CD4-positive, alpha-beta T cell treated with Interleukin-6 for 4 hours (primary cell): ENCODE measurements at places on chromosomes 7 and 10.

DNA sequence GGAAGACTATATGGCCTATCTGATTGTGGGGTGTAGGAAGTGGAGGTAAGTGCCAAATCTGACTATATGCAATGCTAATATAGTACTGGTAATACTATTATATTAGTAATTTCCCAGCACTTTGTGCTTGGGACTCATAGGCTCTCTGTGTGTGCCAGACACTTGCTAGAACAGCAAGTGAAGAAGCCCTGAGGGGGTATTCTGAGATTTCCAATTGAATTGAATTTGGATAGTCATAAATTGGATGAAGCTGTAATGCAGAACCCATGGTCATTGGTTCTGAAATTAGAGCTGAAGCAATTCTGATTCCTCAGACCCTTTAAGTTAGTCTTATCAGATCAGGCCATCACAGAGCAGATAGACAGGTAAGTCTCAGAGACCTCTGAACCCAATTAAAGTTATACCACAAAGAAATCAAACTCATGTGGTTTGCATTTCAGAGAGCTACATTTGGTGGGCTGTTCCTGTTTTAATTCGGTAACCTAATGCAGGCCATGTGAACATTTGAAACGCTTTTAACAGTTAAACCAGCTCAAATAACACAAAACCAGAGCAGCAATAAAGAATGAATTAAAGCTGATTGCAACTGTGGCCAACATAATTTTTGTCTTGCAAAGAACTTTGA is 179.5 kb downstream of the CREB5 start:
- DNase-seq: no peak

DNA sequence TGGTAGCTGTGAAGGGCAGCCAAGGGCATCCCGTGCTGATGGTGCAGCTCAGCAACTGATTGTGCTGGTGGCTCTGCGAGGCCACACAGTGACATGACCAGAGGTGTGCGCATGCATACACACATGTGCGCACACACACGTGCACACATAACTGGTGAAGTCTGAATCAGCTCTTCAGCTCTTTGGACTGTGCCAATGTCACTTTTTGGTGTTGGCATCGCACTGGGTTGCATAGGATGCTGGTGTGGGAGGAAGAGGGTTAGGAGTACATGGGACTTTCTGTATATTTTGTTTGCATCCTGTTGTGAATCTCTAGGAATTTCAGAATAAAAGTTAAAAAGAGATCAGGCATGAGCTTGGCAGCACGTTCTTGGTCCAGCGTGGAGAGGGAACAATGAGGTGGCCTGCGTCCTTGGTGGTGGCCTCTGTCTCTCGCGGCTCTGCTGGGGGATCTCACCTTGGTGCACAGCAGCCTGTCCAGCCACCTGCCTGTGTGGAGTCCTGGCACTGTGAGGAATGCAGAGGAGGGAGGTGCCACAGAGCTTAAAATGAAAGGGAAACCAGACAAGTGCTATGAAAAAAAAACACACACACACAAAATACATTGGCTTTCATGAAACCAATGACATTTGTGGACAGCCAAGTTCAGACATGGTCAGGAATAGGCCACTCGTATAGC is 124.0 kb downstream of the TRRAP start:
- DNase-seq: no peak

- DNase-seq: no peak
Observed at GRCh38 chr7:101545441-101546190, 83.5 kb downstream of the MYL10 start.

DNA sequence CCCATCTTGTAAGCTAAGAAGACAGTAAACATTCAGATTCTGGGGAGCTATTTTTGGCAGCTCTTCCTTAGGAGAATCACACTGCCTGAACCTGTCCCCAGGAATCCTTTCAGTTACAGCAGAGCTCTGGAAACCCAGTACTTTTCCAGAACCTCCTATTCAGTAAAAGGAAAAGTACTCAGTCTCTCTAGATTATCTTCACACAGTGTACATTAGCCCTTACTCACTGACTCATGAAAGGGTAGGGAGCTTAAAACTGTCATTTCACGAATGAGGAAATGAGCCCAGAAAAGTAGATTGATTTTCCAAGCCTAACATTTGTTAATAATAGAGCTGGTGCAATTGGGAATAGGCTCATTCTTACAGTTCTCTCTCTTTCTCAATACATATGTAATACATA is 3.9 kb upstream of the CNNM1 start:
- DNase-seq: no peak

- DNase-seq: no peak
Observed at GRCh38 chr7:117399820-117400422, 27.4 kb downstream of the ASZ1 start.

DNA sequence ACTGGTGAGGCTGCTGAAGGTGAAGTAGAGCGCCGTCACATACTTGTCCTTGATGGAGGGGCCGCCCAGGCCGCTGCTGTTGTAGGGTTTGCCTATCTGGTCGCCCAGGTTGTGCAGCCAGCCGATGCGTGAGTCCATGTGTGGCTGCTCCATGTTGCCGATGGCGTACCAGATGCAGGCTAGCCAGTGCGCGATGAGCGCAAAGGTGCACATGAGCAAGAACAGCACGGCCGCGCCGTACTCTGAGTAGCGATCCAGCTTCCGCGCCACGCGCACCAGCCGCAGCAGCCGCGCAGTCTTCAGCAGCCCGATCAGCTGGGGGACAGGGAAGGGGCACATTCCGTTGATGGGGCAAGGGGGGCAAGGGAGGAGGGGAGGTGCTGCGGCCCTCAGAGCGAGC is 26.6 kb downstream of the KCNH2 start:
- no peak for DNase-seq

DNA sequence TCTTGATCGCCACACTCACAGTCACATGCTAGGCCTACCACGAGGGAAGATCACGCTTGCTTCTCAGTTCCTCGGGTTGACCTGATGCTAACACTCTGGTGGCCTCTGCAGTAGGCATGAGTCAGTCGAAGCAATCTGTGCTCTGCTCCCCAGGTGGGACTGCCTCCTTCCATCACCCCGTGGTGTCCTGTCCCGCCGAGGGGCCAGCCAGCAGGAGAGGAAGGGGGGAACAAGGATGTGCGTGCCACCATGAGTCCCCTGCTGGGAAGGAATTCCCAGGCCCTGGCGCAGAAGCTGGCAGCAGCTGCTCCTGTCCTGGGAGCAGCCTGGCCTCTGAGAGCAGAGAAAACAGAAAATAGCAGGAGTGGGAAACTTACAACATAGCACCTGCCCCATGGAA is 695.0 kb upstream of the NRP1 start:
- no peak for DNase-seq

DNA sequence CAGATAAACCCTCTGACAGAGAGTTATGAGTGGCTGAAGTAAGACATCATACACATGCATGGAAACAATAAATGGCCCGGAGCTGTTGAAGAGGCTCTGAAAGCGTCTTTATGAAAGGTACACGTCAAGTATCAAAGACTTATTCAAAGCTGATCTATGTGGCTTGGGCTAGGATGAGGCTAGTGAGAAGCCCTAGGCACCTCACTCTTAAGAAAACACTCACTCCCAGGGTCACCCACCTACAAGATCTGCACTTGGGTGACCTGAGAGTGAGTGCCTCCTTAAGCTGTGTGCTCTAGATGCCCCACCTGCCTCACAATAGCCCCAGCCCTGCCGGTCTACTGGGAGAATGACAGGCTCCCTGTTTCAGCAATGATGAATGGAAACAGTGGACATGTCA is 1.1 kb upstream of the GIMAP1 start:
- peak; percentile 56 for DNase-seq

DNA sequence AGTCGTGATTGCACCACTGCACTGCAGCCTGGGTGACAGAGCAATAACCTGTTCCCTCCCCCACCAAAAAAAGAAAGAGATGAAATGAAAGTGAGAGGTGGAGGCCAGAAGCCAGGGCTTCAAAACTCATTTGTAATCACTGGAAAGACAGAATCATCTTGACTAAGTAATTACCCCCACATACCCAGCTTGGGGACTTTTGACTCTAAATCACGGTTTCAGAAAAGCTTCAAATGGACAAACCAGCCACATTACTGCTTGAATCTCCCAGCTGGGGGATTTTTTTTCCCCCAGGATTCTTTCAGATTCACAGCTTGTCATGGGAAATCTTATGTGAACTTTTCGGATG is 361.0 kb downstream of the FRMD4A start:
- DNase-seq: no peak

DNA sequence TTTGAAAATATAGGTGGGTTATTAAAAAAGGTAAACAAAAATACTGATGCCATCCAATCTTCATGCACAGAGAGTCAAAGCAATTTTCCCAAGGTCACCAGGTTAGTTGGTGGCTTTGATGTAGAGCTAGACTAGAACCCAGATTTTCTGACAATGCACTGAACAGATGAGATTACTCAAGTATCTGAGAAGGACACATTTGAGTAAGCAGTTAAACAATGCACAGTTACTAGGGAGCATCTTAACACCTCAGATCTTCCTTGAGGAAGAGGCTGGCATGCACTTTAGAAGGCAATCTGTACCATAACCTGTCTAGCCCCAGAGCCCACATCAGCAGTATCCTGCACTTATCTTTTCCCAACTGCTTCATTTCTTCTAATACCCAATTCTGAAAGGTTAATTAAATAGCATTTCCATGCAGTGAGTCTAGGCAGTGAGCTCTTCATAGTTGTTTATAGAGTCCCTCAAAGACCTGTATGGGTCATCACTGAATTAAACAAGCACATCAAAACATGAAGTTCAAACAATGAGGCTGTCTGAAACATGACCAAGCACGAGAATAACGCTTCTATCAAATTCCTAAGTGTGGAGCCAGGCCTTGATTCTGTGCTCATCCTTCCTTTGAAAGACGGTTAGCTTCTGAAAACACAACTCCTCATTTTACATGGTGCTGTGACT is 38.2 kb upstream of the ANK3 start:
- DNase-seq: no peak

- no peak for DNase-seq
Observed at GRCh38 chr10:123298583-123298982, 144.4 kb downstream of the BUB3 start.

DNA sequence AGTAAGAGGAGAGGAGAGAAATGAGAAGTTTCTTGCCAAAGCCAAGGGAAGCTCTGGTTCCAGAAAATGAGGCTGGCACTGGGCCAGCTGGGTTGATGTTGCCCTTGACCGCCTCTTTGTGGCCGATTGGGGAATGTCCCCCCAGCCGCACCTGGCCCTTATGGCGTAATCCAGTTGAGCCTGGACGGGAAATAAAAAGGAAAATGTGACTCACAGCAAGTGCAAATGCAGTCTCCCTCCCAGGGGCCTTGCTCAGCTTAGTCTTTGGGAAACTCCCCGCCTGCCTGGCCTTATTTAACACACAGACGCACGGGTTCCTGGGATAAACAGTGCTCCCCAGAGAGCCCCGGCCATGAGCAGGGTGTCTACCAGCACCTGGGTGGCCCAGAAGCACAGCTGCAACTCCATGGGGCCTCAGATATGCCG is 174.8 kb downstream of the KIAA1217 start:
- DNase-seq: no peak

DNA sequence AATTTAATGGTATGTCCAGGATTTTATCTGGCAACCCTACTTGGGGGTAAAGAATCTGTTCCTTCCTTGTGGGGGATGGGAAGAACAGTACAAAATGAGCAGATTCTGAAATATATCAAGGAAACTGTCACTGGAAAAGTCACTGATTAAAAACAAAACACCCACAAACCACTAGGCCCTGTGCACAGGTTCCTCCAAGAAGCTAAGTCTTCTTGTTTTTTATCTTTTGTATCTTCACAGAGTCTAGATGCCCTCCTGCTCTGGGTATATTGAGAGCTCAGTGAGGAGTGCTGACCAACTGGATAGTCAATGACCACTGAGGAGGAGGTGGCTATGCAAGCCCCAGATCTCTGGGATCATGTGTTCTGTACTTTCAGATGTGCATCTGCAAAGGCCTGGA is 86.8 kb upstream of the ANKRD1 start:
- no peak for DNase-seq

DNA sequence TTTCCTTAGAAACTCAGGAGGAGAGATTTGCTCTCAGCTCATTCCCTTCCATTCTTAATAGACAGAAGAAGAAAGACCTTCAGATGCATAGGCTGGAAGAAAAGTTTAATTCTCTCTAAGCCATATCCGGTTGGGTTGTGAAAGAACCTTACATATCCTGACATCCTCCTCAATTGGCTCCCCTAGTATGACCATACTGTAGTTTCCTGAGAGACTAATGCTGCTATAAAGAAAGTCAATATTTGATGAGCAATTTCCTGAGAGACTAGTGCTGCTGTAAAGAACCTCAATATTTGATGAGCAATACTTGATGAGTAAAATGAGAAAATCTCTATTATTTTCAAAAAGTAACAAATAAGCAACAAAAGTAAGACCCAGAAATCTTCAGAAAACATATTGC is 888.5 kb upstream of the SORCS1 start:
- DNase-seq: no peak

DNA sequence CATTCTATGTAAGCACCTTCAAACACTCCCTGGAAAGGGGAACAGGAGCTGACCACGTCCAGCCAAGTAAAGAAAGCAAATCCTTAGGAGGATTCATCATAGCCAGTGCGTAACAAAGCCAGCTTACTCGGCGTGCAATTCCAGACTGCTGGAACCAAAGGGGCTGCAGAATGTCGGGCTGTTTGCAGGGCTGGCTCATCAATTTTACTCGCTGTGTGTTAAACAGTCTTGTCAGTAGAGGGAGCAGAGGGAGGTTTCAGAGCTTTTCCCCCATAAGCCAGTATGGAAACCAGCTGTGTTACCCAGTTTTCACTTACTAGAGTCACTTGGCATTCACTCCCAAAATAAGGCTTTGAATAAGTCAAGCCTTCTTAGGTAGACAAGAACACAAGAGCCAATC is 127.1 kb downstream of the KMT2E start:
- no peak for DNase-seq

- DNase-seq: no peak
Observed at GRCh38 chr10:114975091-114975490, 37.1 kb downstream of the TRUB1 start.

- DNase-seq: no peak
Observed at GRCh38 chr10:10125676-10126075, 892.0 kb upstream of the CELF2 start.

DNA sequence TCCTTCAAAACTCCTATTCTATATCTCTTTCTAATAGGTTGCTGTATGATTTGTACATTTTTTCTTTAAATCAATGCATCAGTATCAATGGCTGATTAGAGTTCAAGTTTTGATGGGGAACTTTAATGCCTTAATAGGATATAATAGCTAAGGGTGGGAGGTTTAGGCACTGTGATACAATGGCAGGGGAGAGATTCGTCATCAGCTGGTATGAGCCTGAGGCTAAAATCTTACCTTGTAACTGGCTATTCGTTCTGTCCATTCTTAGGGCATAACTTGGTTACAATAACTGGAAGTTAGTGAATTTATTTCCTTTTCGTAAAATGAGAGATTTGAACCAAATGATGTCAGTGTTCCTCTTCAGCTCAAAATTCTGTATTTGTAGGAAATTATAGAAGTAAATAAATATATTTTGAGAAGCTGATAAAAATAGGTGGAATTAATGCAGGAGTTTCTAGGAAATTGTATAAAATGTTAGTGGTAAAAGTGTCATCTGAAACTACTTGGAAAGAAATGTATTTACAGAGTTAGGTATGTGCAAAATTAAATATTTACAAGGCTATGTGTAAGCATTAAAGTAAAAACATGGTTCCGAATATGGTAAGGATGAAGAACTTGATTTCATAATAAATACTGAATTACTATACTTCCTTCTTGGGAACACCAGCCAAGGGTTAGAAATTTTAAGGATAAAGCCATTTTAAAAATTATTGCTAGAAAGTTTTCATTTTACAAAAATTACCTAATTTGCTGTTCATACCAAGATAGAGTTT is 27.5 kb upstream of the NAMPT start:
- DNase-seq: no peak

- DNase-seq: no peak
Observed at GRCh38 chr10:76034353-76035205, 603.2 kb downstream of the LRMDA start.
